HFFc6 (cell line): ENCODE measurements at places on chromosomes 6 and 20.

DNA sequence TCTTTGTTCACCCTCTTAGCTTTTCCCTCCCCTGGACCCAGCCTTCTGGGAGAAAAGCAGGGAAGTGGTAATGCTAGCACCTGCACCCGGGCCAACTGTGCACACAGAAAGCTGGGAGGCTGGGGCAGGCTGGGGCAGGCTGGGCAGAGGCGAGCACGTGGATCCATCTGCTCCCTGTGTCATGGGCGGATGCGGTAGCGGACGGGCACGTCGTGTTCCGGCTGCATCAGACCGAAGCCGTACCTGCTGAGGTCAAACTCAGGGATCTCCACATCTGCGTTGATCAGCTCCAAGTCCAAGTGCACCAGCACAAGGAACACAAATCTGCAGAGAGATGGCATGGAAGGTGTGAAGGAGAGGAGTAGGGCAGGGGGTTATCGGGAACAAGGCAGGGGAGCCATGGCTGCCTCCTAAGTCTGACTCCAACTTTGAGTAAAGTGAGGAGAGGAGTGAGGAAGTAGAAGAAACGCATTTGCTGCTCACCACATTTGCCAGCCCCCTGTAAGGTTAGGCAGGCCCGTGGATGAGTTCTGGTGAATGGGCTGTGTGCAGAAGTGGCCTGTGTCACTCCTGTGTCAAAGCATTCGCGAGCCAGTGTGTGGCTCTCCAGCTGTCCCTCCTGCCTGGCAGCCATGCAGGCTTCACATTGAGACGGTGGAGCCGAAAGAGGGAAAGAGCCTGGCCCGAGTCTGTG is 25.4 kb upstream of the KCNB1 start:
- H3K27me3 ChIP-seq: peaks cover 44% of the 10 kb centered on the region
- H3K4me1 ChIP-seq: peaks cover 5% of the 10 kb centered on the region
- H3K36me3 ChIP-seq: no peaks in the 10 kb centered on the region
- DNase-seq: no peak

GRCh38 chr6:11811644-11812264 is 33.2 kb upstream of the ADTRP start:
- H3K4me3 ChIP-seq: no peak overlapping the region
- peaks cover 32% of the 10 kb centered on the region for H3K4me1 ChIP-seq

DNA sequence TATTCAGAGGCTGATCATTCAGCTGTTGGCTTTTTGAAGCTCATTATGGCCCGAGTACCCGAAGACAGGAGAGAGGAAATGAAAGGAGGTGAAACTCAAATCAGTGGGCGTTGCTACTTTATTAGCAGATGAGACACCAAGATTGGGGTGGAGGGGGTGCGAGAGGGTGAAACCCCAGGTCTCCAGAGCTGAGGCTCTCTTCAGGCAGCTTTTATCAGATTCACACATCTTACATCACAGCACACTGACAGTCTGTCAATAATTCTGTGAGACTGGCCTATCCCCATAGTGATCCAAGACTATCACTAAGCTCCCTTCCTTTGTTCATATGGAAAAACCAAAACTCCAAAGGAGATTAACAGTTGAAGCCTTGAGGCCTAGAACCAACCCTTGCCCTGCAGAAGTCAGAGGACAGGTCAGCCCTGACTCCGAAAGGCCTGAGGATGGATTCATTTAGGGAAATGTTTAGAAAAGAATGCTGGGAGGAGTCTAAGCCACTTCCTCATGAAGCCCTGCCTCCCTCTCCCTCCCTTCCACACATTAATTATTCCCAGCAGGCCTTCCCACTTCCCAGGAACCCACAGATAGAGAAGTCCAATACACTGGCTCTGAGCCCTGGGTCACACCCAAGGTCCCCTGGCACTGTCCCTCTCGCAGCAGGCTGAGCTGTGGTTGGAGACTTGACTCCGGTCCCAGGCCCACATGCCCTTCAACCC is 23.2 kb downstream of the TRERF1 start:
- peak overlapping the region; percentile 83 for H3K27ac ChIP-seq
- H3K4me1 ChIP-seq: peaks cover 40% of the 10 kb centered on the region
- H3K4me3 ChIP-seq: peak overlapping the region; percentile 42
- peaks cover 24% of the 10 kb centered on the region for H3K36me3 ChIP-seq
- peak; percentile 22 for DNase-seq

- no peaks in the 10 kb centered on the region for H3K36me3 ChIP-seq
- no peaks in the 10 kb centered on the region; the same call in 1 of the 2 replicates for H3K27me3 ChIP-seq
- peak; percentile 25 for DNase-seq
- H3K4me1 ChIP-seq: peaks cover 7% of the 10 kb centered on the region
These were observed 4.5 kb upstream of the SERINC1 start for GRCh38 chr6:122476131-122476530.

DNA sequence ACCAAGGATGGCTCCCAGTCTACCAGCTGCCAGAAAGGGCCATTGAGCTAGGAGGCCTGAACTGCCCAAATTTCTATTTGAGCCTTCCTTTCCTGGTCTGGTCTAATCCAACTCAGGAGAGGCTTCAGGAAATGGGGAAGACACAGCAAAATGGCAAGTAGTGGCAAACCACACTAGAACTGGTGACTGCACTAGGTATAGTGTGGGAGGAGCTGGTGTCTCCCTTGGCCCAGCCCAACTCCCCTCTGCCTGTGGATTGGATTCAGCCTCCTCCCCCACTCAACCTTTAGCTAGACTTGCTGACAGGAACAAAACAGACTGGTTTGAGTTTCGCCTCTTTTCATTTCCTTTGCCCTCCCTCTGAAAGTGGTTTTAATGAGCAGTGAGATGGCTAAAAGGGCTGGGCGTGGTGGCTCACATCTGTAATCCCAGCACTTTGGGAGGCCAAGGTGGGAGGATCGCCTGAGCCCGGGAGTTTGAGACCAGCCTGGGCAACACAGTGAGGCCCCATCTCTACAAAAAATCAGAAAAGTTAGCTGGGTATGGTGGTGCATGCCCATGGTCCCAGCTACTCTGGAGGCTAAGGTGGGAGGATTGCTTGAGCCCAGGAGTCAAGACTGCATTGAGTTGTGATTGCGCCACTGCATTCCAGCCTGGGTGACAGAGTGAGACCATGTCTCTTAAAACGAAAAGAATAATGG is 17.5 kb downstream of the MRPS18A start:
- no peak overlapping the region for H3K27ac ChIP-seq
- H3K4me1 ChIP-seq: peaks cover 21% of the 10 kb centered on the region
- no peak overlapping the region for H3K4me3 ChIP-seq
- peaks cover under 1% of the 10 kb centered on the region; the same call in 1 of the 2 replicates for H3K36me3 ChIP-seq
- no peaks in the 10 kb centered on the region; the same call in 1 of the 2 replicates for H3K27me3 ChIP-seq
- DNase-seq: no peak

GRCh38 chr20:46031701-46032254 is 2.8 kb downstream of the SLC12A5 start:
- DNase-seq: no peak
- 0 out of 2 replicates have a peak, but pooled peaks cover 6% of the 10 kb centered on the region for H3K4me1 ChIP-seq
- H3K27me3 ChIP-seq: peaks cover 31% of the 10 kb centered on the region
- H3K36me3 ChIP-seq: no peaks in the 10 kb centered on the region
- H3K4me3 ChIP-seq: no peak overlapping the region

- no peaks in the 10 kb centered on the region; the same call in 1 of the 2 replicates for H3K27me3 ChIP-seq
- no peak overlapping the region for H3K4me3 ChIP-seq
- no peaks in the 10 kb centered on the region for H3K4me1 ChIP-seq
- H3K27ac ChIP-seq: no peak overlapping the region
These were observed 24.2 kb upstream of the LYRM2 start for GRCh38 chr6:89662659-89663223.

DNA sequence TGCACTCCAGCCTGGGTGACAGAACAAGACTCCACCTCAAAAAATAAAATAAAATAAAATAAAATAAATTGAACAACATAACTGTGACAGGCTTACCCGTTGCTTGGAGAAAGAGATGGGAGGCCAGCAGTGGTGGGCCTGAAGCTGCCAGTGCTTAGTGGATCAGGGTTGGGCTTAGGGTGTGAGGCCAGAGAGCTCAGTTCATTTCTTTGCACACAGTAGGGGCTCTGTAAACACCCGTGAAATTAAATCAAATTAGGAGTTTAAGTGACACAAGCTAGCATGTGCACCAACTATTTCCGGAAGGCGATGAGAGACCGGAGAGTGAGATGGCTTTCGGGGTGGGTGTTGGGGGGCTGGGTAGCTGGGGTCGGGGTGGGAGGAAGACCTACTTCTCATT is 25.8 kb upstream of the TTPAL start:
- H3K36me3 ChIP-seq: no peaks in the 10 kb centered on the region
- H3K4me1 ChIP-seq: no peaks in the 10 kb centered on the region
- DNase-seq: no peak
- peaks cover 53% of the 10 kb centered on the region for H3K27me3 ChIP-seq

DNA sequence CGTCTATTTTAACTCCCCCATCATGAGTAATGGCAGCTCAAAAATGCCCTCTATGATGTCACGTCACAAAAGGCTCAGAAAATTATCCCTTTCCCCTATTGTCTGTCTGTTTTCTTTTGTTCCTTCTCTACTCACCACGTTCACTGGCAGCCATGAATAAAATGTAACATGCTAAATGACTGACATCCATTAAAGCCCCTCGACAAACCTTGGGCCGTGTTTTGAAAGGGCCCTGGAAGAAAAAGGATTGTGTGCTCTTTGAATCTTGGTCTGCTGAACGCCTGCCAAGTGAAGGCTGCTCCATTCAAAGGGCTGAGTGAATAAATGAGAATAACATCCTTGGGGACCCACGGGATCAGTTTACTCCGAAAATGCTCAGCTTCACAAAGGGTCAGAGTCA is 118.7 kb downstream of the RPS12 start:
- no peaks in the 10 kb centered on the region for H3K36me3 ChIP-seq
- peaks cover 8% of the 10 kb centered on the region for H3K27me3 ChIP-seq
- no peak overlapping the region for H3K4me3 ChIP-seq
- H3K27ac ChIP-seq: no peak overlapping the region
- no peak for DNase-seq

- no peaks in the 10 kb centered on the region; the same call in 1 of the 2 replicates for H3K27me3 ChIP-seq
- no peak for DNase-seq
- H3K27ac ChIP-seq: no peak overlapping the region
- H3K4me3 ChIP-seq: no peak overlapping the region
These were observed 122.1 kb upstream of the TRAF3IP2 start for GRCh38 chr6:111727802-111728201.

DNA sequence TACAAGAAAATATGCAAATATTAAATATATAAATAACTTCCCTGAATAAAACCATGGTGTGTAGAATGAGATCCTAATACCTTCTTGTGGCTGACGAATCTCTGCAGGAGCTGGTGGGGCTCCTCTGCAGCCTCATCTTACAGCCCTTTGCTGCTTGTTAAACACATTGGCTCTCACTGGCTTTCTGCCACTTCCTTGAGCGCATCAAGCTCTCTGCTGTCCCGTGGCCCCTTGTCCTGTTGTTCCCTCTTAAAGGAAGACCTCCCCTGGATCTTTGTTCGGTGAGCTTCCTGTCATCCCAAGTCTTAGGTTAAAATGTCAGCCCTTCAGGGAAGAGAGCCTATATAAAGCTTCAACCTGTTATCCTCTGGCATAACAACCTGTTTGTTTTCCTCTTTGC is 519.6 kb downstream of the DOK5 start:
- no peaks in the 10 kb centered on the region for H3K27me3 ChIP-seq
- DNase-seq: no peak
- no peaks in the 10 kb centered on the region for H3K4me1 ChIP-seq
- no peak overlapping the region for H3K27ac ChIP-seq
- H3K4me3 ChIP-seq: no peak overlapping the region
- 0 out of 2 replicates have a peak, but pooled peaks cover 6% of the 10 kb centered on the region for H3K36me3 ChIP-seq

GRCh38 chr6:140275725-140276124 is 901.3 kb upstream of the CITED2 start:
- H3K36me3 ChIP-seq: peaks cover 5% of the 10 kb centered on the region; the same call in 1 of the 2 replicates
- no peaks in the 10 kb centered on the region for H3K27me3 ChIP-seq
- H3K4me1 ChIP-seq: peaks cover 16% of the 10 kb centered on the region
- DNase-seq: no peak

- DNase-seq: no peak
- peaks cover 31% of the 10 kb centered on the region for H3K36me3 ChIP-seq
- peaks cover 36% of the 10 kb centered on the region for H3K4me1 ChIP-seq
- H3K27ac ChIP-seq: peak overlapping the region; percentile 32; the same call in 1 of the 2 replicates
- no peaks in the 10 kb centered on the region; the same call in 1 of the 2 replicates for H3K27me3 ChIP-seq
- H3K4me3 ChIP-seq: no peak overlapping the region
These were observed 101.1 kb upstream of the CLDN20 start for GRCh38 chr6:155162682-155163081.

DNA sequence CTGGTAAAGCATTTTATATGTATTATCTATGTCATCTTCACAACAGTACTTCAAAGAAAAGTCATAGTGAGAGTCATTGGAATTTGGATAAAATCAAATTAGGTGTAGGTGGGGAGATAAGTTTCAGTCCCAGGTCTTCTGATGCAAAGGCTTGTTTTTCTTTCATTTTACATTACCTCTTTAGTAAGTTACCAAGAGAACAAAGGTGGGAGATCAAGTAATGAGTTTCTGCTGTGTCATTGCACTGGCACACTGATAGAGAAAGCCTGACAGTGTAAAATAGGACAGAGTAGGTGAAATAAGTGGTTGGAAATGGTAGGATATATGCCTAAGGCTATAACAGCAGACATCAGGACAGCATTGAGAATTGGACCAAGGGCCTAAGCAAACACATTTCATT is 250.4 kb downstream of the NKAIN2 start:
- H3K36me3 ChIP-seq: no peaks in the 10 kb centered on the region
- H3K4me1 ChIP-seq: no peaks in the 10 kb centered on the region
- no peak for DNase-seq
- H3K27ac ChIP-seq: no peak overlapping the region
- no peaks in the 10 kb centered on the region; the same call in 1 of the 2 replicates for H3K27me3 ChIP-seq
- H3K4me3 ChIP-seq: no peak overlapping the region

GRCh38 chr6:168967281-168967925 is 286.2 kb downstream of the THBS2 start:
- no peaks in the 10 kb centered on the region for H3K36me3 ChIP-seq
- no peak for DNase-seq
- H3K27ac ChIP-seq: peak overlapping the region; percentile 62

- H3K27me3 ChIP-seq: peaks cover 1% of the 10 kb centered on the region
- H3K4me3 ChIP-seq: no peak overlapping the region
- peaks cover 26% of the 10 kb centered on the region; the same call in 1 of the 2 replicates for H3K4me1 ChIP-seq
- no peak overlapping the region for H3K27ac ChIP-seq
These were observed 135.0 kb upstream of the TNFAIP3 start for GRCh38 chr6:137731960-137732616.

- 0 out of 2 replicates have a peak, but pooled peaks cover 4% of the 10 kb centered on the region for H3K36me3 ChIP-seq
- no peak overlapping the region for H3K27ac ChIP-seq
- H3K27me3 ChIP-seq: no peaks in the 10 kb centered on the region
- no peak for DNase-seq
- H3K4me3 ChIP-seq: no peak overlapping the region
These were observed 16.9 kb downstream of the LRRC1 start for GRCh38 chr6:53811746-53812145.
